ENCODE measurements at places on chromosomes 11 and 22.

GRCh38 chr11:561148-562003 lies 606 bp downstream of the RASSF7 start:
- no peak for DNase-seq

GRCh38 chr11:17859552-17859951 lies 125.0 kb downstream of the KCNC1 start:
- no peak for DNase-seq

DNA sequence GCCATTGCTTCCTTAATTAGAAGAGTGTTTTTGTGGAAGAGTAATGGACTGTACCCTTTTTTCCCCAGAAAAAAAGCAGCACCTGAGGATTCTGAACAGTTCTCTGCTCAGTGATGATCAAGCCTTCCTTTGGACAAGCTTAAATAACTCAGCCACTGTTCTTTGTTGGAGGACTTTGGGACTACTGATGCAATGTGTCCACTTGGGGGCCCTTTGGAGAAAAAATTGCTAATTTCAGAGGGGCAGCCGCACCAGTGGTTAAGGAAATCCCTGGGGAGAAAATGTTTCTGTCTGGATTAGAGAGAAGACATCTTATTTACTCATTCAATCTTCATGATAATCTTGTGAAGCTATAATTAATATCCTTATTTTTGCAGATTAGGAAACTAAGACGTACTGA lies 5.3 kb upstream of the KMT2A start:
- DNase-seq: no peak

- DNase-seq: no peak
Observed at GRCh38 chr11:106061954-106062949, 14.9 kb downstream of the KBTBD3 start.

DNA sequence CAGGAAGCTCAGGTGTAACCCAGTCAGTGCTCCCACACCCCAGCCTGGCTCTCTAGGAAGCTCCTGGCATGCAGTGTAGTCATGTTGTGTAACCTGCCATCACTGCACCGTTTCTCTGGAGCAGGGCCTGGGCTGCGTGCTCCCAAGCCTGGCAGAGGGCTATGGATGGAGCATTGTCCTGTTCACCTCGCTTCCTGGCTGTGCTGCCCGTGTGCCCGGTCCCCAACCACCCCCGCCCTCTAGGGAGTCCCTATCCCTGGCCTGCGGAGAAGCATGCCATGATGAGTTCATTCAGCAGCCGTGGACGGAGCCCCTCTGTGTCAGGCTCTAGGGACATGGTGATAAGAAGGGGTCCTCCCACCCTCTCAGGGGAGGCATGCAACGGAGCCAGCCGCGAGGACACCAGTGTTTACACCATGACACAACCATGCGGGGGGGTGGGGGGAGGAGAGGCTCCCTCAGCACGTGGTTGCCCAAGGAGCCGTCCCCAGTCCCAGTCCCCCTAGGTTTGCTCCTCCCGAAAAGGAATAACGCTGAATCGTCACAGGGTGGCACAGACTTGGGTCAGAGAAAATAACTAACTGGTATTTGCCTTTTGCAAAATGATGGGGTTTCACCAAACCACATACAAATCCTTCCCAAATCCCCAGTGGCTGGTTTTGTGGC lies 73.1 kb downstream of the FBLN1 start:
- no peak for DNase-seq

DNA sequence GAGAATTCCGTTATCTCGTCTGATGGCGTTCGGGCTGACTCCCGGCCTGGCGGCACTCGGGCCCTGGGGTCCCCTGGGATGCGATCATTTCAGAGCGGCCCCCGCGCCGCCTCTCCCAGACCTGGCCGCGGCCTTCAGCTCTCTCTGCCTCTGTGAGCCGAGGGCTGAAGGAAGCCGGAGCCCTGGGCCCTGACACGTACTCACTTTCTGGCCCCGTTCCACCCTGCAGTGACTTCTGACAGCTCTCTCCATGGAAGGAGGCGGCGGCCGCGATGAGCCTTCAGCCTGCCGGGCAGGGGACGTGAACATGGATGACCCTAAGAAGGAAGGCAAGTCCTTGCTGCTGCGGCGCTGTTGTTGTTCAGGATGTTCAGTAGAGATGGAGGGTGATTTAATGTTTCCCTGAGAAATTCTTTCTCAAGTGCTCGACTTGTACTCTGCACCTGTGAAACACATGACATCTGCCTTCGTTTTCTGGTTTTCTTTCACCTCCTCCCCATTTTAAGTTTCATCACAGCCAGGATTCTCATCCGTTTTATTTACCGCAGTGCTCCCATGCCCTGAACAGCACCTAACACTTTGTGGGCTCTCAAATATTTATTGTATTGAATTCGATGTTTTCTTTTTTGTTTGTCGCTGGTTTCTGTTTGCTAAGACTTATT lies 612 bp downstream of the GTSE1 start:
- no peak for DNase-seq

DNA sequence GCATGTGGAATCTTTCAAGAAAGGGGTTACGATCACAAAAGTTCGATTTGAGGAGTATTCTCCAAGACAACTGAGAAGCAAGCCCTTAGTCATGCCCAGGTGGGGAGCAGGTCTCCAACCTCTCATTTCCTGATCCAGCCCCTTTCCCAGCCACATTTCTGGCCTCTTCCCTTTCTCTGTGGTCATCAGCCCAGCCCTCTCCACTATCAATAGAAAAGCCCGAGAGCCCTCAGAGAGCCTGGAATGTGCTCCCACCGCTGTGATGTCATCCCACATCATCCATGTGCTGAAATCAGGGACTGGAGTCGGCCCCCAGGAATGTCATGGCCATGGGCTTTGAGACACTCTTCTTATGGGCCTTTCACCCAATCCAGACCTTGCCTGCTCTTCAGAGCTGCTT lies 62.6 kb downstream of the KCNJ1 start:
- DNase-seq: no peak

Measured in stimulated activated CD4-positive, alpha-beta T cell treated with anti-CD3 and anti-CD28 coated beads, Interleukin-12 subunit alpha, Interleukin-12 subunit beta, amount 100 ng/mL, for 4 hours (primary cell).